NCI-H1417 treated with DMSO at 0.1 percent for 48 hours (cell line): ENCODE measurements at places on chromosomes 3 and 15.

DNA sequence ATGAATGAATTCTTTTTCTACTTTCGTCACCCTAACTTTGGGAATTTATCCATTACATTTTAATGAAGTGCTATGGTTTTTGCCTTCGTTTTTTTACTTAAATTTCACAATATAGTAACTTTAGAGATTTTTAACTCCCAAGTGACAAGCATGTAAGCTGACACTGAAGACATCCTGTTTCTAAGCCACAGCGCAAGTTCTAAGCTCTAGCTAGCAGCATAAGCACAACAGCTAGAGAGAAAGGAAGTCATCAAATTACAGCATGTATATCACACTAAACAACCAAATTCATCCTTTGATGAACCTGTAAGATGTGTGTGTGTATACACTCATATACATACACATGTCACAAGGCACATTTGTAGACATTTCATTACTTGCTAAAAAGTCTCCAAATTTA lies 119.3 kb downstream of the P3H2 start:
- DNase-seq, result no peak

DNA sequence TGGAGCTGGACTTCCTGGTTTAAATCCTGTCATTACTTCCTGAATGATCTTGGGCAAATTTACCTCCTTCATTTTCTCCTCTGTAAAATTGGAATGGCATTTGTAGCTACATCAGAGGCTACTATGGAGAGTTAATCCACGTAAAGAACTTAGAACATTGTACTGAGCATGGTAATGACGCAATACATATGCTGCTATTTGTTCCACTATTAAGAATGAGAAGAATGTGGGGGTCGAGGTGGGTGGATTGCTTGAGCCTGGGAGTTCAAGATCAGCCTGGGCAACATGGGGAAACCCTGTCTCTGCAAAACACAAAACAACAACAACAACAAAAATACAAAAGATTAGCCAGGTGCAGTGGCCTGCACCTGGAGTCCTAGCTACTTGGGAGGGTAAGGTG lies 250.6 kb downstream of the RYR3 start:
- DNase-seq, result no peak

DNA sequence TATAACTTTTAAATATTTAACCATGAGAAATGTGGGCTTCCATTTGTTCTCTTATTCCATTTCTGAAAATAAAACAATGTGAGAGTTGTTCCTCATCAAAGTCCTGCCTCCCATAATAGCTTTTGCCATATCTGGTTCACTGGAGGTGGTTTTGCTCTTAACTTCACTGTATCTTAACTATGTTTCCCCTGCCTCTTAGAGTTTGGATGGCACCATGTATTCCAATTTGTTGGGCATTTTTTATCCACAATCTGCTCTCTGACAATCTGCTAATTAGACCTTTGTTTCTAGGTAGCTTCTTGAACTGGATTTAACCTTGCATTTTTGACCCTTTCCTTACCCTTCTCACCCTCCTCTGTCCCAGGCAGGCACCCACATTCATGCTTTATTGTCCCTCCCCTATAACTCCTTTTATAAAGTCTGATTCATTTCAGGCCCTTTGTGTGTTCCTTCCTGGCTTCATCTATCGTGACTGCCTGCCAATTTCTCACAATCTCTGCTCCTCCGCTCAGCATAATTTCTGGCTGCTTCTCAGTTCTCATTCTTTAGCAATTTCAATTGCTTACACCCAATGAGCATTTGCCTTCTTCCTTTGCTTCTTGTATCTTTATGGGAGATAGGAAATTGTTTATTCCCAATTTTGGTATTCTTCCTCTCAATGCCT lies 144.2 kb upstream of the ARHGEF26 start:
- no peak for DNase-seq

DNA sequence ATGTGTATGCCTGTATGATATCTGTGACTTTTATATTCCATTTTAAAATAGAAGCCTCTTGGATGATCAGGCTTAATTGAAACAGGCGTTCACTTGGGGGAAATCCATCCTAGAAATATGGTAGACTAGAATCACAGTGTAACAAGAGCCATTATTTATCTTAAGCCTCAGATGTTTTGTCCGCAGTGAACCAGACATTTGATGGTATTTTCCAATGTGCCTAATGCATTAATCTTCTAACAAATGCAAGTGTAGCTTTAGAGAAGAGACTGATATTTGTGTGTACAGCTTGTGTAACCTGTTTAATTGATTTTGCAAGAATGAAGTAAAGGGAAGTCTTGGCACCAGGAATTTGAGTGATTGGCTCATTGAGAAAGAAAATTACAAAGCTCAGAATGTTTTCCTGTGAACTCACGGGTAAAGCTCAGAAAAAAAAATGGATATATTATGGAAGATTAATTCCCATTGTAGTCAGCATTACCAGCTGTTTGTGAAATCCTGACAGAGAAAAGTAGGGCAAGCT lies 155.7 kb downstream of the SV2B start:
- no peak for DNase-seq

DNA sequence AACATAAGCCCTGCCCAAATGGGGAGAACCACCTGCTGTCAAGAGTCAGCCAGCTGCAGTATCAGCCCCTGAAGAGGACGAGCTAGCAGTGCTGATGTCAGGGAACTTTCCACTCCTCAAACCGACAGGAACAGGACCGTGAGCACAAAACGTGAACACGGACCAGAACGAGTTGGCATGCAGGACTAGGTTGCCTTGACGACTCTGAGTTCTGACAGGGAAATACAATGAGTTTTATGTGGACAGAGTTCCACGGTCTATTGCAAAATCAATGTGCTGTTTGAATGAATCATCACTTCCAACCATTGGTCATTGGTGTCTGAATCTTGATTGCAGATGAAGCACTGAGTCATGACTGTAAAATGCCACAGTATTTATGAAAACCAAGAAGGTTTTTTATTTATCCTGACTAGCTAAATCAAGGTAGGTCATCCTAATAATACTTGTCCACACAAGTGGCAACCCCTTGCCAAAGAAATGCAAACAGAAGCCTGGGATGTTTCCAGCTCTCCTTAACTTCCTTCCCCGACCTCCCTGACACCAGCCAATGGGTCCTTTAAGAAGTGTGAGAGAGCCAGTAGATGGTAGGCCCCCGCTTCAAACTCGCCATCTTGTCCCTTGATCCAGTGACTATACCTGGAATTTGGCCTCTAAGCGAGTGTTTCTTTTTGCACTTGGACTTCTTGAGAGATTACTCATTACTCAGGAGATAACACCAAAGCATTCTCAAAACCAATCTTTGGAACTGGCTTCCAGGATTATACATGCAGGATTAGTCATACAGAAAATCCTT lies 119.6 kb downstream of the ASB7 start:
- peak; percentile 2 for DNase-seq

DNA sequence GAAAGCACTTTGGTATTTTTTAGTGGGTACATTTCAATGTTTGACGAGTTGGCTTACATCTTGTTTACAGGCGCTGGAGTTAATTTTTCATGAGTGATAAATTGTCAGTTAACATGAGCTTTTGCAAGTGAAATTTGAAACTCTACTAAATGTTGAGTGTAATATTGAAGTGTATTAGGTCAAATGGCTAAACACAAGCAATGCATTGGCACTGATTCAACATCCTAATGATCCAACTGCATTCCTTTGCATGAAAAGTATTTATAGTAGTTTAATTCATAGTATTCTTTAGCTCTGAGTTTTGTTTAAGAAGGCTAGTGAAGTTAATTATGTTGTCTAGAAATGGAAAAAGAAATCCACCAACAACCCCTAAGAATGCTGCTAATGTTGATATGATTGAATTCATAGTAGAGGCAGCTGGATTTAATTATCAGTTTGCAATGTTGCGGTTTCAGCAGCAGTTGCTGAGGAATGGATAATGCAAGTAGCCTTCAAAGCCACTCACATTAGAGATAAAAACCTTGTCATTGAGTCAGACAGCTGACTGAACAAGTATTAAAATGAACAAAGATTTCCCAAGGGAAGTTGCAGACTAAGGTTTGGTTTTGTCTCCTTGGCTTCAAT lies 245.6 kb upstream of the GOLIM4 start:
- DNase-seq, result no peak

- no peak for DNase-seq
Observed at GRCh38 chr3:186514296-186515002, 29.7 kb downstream of the CRYGS start.

DNA sequence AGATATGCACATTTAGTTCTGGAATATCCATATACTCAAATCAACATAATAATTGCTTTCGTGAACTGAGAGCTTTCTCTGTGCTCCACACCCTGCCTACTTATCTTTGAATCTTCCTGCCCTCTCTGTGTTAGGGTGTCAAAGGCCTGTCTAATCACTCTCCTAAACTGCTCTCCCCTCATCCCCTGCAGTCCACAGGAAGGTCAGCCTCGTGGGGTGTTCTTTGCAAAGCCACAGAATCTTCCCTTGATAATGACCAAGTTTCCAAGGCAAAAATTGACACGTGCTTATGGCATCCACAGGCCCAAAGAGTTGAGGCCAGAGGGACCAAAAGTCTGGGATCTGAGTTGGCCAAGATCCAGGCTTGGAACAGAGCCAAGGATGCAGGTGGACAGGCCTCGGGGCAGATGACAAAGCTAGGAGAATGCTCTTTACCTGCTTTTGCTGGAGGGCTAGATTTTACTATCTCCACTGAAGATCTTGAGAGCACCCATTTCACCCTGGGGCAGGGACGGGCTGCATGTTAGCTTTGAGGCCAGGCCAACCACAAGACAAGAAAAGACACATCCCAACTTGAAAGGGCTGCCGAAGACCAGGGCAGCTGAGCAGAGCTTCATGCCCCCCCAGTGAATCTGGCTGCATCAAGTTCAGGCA lies 20.4 kb downstream of the BHLHE40 start:
- no peak for DNase-seq

DNA sequence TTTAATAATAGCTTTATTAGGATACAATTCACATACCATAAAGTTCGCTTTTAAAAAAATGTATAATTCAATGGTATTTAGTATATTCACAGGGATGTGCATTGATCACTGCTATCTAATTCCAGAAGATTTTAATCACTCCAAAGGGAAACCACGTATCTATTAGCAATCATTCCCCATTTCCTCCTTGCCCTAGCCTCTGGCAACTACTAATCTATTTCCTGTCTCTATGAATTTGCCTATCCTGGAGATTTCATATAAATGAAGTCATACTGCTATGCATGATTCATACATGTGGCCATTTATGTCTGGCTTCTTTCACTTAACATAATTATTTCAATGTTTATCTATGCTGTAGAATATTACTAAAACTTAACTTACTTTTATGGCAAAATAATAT lies 32.0 kb upstream of the CASR start:
- no peak for DNase-seq

DNA sequence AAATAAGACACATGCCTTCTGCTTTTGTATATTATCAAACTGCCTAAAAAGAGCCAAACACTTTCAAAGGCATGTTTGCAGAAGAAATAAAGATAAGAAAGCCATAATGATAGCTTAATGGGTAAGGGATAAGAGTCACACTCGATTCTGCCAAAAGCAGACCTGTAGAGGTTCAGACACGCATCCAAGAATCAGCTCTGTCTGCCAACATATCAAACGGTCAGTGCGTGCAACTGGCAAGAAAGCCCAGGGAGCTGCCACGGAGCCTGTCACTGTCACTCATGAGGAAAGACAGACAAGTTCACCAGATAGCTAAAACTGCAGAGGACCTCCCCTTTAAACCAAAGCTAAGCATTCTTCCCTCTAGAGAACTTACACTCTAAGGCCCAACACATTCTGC lies 23.2 kb downstream of the DCP1A start:
- DNase-seq, result no peak

DNA sequence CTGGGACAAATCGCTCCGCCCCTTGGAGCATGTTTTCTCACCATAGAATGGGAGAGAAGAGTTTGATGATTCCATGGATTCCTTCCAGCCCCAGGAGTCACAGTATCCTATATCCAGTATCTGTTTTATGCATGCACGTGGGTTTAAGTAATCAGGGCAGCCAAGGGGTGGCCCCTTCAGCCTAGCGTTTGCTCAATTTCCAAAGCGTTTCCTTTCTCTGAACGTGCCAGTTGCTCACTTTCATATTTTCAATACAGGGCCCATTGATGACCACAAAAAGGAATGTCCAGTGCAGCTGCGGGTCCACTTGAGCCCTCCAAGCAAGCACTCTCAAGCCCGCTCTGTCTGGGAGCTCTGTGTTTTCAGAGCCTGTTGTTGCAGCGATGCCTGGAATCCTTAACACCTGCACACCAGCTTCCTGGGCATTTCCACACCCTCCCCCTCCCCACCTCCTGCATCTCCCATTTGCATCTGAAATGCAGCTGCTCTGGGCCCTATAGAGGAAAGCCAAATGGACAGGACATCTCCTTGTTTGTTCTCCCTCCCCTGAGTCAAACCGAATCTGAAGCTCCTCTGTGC lies 164.3 kb upstream of the LPP start:
- DNase-seq, result peak; percentile 45

GRCh38 chr3:189809583-189809982 lies 178.4 kb downstream of the TP63 start:
- DNase-seq, result no peak

GRCh38 chr15:39145854-39146625 lies 434.8 kb upstream of the THBS1 start:
- no peak for DNase-seq

DNA sequence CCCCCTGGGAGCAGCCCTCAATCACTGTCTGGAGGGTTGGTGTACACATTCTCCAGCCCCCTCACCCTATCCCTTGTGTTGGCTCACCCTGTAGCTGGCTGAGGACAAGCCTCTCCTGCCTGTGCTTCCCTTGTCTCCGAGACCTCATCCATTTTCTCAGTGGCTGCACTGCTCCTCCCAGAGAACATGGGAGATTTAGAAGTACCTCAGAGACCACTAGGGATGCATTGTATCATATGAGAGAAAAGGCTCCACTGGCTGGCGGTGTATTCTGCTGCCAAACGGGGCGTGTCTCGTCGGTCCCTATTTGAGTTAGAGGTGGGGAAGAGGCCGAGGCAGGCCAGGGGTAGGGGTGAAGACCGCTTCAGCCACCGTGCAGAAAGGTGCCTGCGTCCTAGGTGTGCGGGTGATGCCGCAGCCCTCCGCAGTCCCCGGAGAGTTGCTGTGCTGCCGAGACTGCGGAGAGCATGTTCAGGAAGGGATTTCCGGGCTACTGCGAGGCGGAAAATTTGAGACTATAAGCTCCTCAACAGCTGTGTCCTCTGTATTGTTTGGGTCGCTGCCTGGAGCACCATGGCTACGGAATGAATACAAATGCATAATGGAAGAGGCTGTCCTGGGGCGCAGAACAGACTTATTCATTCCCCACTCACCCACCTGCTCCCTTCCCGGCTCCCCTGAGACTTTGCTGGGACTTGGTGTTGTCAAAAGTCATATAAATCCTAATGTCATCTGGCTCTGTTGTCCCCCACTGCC lies 43.8 kb downstream of the SPSB4 start:
- no peak for DNase-seq

DNA sequence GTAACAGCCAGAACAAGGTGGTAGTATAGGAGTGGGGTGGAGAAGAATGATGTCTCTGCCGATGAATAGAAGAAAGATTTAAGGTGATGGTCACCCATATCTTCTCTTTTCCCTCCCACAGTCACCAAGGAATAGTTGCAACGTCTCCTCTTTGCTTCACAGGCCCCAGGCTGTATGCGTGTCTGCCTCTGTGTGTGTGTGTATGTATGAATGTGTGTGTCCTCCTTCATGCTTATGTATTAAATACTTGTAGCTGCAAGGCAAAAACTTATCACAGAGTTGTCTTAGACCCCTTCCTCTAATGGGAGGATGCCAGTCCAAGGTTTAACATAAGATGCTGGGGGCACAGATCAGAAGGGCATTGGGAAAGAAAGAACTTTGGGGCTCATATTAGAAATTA lies 19.1 kb upstream of the BNC1 start:
- DNase-seq, result no peak
